NCI-H1436 (cell line): ENCODE measurements at places on chromosomes 12 and 14.

DNA sequence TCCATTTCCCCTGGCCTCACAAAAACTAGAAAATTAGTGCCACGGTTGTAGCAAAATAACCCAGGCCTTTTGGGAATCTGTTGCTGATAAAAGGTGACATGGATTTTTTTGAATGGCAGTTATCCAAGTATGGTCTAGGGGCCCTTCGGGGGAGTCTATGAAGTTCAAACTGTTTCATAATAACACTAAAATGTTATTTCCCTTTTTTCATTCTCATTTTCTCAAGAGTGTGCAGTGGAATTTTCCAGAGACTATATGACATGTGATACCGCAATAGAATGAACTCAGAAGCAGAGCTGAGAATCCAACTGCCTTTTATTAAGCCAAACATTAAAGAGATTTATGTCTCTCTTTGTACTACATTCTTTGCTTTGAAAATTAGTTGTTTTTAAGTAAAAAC is 26.9 kb downstream of the GSTZ1 start:
- no peak for DNase-seq

DNA sequence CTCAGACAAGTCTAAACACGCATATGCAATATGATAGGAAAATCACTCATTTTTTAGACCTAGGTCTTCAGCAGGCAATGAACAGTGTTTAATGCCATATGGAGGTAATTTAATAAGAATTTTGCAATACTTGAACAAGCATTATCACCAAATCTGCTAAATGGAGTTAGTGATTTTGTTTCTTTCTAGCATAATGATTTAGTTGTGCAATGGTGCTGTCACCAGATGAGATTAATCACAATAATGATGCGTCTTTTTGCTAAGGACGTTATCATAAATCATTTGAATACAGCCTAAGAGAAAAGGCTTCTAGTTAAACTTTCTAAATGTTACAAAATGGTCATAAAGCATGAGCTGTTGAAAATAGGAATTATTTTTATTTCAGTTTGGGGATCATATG is 170.0 kb upstream of the SLC16A7 start:
- no peak for DNase-seq

GRCh38 chr12:131280426-131280825 is 326.7 kb downstream of the ADGRD1 start:
- no peak for DNase-seq

- no peak for DNase-seq
Observed at GRCh38 chr14:47065326-47065725, 413.7 kb upstream of the RPL10L start.

DNA sequence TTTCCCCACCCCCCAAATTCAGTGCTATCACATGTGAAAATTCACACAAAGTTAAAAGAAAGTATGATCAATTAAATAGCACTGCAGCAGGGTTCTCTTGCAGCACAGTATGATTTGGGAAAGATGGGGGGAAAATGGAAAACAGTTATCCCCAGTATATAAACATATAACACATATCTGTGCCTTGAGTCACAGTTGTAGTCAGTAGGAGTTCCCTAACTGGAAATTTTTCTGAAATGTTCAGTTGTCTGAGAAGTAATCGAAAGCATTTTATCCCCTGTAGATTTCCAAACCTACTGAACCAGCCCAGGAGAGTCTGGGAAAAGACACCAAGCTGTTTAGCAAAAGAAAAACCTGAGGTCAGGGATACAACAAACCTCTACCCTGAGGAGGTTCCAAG is 47.0 kb downstream of the C12orf50 start:
- DNase-seq = no peak
